ENCODE measurements at places on chromosomes 7 and 10. TPM values are rescaled to one million over a fixed set of nuclear protein-coding genes. Genes with fewer than 3 reads are reported as not detected.

The SAMD9 gene
- polyA plus RNA-seq, result 12.0 TPM

GRCh38 chr7:159179241-159179640, 34.6 kb upstream of the VIPR2 start:
- no peak for DNase-seq

DNA sequence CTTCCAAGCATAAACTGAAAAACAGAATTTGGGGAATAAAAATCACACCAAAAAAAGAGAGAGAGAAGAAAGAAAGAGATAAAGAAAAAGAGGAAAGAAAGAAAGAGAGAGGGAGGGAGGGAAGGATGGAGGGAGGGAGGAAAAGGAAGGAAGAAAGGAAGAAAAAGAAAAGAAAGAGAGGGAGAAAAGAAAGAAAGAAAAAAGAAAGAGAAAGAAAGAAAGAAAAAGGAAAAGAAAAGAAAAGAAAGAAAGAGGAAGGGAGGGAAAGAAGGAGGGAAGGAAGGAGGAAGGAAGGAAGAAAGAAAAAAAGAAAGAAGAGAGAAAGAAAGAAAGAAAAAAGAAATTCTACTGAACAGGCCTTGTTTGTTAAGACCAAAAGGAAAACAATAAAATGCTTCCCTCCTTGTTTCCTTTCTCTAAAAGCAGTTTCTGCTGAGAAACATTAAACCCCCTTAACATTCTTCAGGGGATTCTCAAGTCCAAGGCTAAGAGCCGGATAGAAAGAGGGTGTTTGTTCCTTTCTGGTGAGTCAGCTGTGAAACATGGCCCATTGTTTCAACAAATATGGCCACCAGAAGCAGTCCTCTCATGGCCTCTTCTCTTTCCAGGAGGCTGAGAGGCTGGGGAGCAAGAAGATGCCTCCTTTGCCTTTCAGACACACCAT, 46.9 kb upstream of the GPAM start:
- no peak for DNase-seq

DNA sequence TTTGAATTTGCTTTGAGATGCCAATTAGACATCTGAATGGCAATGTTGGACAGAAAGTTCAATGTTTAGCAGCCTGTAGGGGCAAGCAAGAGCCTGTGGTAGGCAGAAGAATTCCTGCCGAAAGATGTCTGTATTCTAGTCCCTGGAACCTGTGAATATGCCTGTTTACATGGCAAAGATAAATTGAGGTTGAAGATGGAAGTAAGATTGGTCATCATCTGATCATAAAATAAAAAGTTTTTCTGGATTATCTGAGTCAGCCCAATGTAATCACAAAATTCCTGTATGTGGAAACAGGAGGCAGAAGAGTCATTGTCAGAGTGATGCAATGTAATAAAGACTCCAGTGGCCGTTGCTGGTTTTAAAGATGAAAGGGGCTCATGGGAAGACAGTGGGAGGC, 430.5 kb downstream of the MDFIC start:
- DNase-seq, result no peak

Data from right lung (tissue), 10 donors.